ENCODE measurements at places on chromosomes 7 and 10.

GRCh38 chr7:153641199-153641598 is 411.0 kb upstream of the DPP6 start:
- no peak for DNase-seq

GRCh38 chr7:106068986-106069385 is 43.1 kb downstream of the SYPL1 start:
- no peak for DNase-seq

DNA sequence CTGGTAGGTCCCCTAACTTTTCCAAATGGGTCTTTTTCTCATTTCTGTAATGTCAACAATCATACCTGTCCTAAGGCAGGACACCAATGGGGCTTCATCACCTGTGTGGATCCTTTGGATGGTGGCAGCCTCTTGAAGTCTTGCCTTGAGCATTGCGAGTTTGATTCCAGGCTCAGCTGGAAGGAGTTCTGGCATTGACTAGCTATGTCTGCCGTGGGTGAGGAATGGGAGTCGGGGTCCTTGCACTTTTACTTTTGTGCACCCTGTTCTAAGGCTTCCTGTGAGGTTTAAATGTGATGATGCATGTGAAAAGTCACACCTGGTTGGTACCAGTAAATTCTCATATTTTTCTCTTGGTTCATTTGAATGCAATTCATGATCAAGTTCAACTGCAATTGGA is 55.9 kb upstream of the CTBP2 start:
- DNase-seq = no peak

GRCh38 chr7:40658729-40659128 is 523.9 kb downstream of the SUGCT start:
- DNase-seq = no peak

DNA sequence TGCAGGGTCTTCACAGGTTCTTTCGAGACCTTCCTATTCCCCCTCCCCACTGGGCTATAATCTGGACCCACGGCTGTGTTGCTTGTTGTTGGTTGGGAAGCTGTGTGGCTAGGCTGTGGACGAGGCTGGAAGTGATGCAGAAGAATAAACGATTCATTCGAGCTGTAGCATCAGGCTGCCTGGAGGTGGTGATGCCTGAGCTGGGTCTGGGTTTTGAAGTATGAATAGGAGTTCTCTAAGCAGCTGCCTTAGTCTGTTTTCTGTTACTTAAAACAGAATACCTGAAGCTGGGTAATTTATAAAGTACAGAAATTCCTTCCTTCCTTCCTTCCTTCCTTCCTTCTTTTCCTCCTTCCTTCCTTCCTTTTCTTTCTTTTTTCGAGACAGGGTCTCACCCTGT is 126.5 kb upstream of the ZEB1 start:
- no peak for DNase-seq

DNA sequence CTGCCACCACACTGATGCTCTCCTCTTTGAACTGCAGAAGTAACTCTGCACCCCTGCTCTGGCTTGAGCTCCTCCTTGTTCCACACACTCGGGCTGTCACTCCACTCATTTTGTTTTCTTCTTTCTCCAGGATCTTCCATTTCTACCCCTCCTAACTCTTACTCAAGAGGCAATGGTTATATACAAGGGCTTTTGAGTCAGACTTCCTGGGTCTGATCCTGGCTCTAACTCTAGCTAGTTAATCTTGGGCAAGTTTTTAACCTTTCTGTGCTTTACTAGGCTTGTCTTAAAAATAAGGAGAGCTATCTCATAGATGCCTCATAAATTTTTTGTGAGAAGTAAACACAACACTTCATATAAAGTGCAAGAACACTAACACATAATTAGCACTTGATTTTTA is 45.3 kb upstream of the GNAI1 start:
- no peak for DNase-seq
